Stimulated activated CD4-positive, alpha-beta T cell treated with anti-CD3 and anti-CD28 coated beads, Interleukin-15, amount 100 ng/mL, for 1 hour (primary cell): ENCODE measurements at places on chromosomes 5 and 9.

DNA sequence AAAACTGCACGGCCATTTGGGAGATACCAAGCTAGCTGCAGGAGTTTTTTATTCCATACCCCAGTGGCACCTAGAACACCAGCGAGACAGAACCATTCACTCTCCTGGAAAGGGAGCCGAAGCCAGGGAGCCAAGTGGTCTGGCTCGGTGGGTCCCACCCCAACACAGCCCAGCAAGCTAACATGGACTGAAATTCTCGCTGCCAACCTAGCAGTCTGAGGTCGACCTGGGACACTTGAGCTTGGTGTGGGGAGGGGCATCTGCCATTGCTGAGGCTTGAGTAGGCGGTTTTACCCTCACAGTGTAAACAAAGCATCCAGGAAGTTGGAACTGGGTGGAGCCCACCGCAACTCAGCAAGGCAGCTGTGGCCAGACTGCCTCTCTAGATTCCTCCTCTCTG is 108.9 kb upstream of the CHD1 start:
- DNase-seq = peak; percentile 25

DNA sequence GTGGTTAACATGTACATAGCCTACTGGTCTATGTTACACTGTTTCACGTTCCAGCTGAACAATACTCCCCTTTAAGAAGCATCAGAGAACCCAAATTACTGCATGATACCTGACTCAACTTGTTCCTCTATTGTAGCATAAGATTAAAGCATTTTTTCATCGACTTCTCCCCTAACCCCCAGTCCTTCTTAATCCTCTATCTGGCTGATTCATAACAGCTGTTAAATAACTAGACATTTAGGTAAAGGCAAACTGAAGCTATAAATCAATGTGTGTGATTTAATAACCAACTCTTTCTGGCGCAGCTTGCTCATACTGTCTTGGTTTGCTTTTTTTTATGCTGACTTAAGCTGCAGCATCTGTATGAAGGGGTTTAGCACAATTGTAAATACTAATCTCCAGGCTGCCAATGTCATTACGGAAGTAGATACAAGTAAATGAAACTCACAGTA is 94.2 kb upstream of the MTAP start:
- DNase-seq = no peak

DNA sequence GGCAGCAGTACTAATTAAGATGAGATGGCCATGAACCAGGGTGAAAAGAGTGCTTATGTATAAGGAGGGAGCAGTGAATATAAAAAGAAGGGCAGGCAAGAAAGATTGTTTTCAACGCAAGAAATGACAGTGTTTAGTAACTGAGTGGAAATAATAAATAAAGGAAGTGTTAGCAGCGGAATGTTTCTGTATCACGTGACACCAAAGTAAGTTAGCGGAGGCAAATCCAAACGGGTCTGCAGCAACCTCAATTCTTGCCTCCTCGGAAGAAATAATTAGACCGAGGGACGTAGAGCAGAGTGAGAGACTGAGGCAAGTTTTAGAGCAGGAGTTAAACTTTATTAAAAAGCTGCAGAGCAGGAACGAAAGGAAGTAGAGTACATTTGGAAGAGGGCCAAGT is 15.4 kb upstream of the GAS1 start:
- DNase-seq = no peak

DNA sequence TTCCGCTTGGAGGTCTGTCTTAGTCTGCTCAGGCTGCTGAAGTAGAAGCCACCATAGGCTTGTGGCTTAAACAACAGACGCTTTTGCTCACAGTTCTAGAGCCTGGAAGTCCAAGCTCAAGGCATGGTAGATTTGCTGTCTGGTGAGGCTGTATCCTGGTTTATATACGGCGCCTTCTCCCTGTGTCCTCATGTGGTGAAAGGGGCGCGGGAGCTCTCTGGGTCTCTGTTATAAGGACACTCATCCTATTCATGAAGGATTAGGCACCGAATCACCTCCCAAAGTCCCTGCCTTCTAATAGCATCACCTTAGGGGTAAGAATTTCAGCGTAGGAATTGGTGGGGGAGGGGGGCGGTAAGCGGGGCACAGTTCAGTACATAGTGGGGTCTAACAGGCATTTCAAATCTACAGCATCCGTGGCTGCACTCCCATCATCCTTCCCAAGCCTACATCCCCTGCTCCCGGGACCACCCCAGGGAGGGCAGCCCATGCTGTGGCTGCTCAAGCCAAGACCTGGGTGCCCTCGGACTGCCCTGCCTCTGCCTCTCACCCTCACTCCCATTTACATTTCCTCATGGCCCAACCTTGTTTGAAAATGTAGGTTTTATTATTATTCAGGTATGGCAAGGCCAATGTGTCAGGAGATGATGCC is 15.1 kb upstream of the LPCAT1 start:
- no peak for DNase-seq

GRCh38 chr5:180323160-180323559 is 30.0 kb downstream of the GFPT2 start:
- DNase-seq = no peak

DNA sequence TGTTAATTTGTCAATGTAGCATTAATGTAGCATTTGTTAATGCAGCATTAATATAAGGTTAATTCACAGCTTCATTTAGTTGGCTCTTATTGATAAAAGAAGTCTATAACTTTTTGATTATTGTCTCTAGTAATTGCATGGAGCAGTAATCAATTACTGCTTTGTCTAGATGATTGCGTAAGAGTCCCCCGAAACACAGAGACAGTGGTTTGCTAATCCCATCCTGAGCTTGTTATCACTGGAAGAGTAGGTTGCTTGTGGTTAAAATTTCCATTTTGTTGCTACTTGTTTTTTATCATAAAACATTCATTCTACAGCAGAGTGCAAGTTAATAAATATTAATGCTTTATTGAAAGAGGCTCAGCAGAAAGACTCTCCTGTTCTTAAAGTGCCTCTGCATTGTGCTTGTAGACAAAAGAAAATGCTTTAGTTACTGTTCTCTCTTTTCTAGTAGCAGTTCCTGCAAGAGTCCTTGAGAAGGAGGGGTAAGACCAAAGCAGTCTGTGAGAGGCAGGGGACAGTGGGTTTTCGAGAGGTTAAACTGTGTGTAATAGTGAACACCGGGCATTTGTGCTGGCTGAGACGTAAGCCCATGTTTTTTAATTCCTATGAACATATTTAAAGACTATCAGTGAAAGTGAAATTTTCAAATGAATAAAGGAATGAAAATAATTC is 291.7 kb downstream of the TRPM3 start:
- DNase-seq = no peak

- no peak for DNase-seq
Measured at GRCh38 chr9:103082494-103082893, 87.4 kb downstream of the CYLC2 start.

DNA sequence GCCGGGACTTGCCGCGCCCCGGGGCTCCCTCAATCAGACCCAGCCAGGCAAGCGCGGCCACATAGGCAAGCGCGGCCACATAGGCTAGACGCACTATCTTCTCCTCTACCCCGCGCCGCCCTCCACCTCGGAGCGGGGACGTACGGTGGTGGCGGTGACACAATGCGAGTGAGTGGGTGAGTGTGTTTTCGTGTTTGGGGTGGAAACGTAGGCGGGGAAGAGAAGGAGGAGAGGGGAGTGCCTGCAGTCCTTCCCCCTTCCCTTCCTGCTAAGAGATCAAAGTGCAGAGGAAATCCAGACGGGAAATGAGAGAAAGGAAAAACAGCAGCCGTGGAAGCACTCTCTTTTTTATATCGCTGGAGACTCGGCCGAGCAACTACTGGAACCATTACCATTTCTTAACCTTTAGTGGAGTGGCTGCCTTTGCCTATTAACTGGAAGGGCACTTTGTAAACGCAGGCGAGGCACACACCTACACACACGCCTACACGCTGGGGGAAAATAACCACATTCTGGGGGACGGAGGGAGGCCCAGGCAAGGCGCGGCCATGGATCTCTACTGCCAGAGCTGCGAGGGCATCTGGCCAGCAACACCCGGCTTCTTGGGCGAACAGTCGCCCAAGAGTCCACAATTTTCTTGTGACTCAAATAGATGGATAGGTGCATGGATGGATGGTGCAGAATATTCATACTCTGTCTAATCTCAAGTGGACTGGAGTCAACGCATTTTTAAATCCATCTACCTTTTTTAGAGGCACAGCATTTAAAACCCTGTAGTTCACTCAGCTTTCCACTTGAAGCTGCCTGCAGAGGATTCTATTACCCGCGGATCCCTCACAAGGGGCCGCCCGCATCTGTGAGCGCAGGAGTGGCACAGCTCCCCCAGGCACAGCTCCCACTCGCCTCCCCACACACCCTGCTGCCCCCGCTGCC is 2.1 kb downstream of the EDIL3 start:
- DNase-seq = no peak

- DNase-seq = no peak
Measured at GRCh38 chr9:121772600-121773285, 121.3 kb downstream of the DAB2IP start.

DNA sequence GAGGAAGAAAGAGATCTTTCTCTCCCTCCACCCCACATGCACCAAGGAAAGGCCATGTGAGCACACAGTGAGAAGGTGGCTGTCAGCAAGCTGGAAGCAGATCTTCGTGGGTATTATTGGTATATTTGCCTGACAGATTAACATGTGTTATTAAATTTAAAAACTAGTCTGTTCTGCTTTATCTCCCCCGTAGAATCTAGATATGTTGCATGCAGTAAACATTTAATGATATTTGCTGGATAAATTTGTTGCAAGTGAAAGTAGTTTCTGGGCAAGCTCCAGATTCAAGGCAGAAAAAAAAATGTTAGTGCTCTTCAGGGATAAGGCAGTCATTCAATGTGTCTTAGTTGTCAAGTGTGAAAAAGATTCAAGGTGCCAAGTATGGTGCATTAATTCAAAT is 215.0 kb upstream of the TAS2R1 start:
- DNase-seq = no peak

DNA sequence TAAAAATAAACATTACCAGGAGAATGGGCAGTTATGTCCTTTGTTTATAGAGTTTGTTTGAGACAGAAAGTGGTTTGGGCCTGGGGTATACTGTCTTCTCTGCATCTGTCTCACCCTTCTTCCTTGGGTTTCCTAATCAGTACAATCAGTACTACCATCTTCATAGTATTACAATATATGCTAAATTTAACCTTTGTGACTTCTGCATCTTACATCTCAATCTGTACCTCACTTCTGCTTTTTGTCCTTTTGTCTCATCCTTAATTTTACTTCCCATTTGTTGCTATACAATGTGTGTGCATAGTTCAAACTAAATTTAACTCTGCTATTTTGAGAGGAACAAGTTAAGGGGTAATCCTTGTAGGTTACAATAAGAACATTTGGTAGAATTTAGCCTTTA is 19.6 kb downstream of the FBXO38 start:
- DNase-seq = no peak

GRCh38 chr9:37978983-37979382 is 75.1 kb upstream of the SLC25A51 start:
- no peak for DNase-seq

GRCh38 chr5:92775711-92776615 is 805.1 kb downstream of the NR2F1-AS1 start:
- DNase-seq = no peak

GRCh38 chr5:116142495-116142894 is 57.7 kb downstream of the COMMD10 start:
- DNase-seq = no peak

- DNase-seq = no peak
Measured at GRCh38 chr9:124357721-124358361, 57.4 kb downstream of the PSMB7 start.

DNA sequence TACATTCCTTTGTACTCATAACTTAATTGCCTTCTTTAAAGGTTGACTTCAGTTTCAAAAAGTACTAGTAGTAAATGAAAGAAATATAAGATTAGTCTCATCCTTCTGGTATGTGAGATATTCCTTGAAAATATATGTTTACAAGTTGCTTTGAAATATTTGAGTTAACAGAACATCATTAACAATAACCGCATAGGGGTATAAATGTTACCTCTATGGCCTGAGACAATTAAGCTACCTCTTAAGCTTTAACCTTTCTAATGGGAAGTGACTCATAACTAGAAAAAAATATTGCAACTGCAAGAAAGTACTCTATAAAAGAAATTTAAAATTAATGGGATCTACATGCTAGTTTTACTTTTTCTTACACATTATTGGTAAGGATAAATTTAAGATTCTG is 399.0 kb downstream of the CDH10 start:
- DNase-seq = no peak

DNA sequence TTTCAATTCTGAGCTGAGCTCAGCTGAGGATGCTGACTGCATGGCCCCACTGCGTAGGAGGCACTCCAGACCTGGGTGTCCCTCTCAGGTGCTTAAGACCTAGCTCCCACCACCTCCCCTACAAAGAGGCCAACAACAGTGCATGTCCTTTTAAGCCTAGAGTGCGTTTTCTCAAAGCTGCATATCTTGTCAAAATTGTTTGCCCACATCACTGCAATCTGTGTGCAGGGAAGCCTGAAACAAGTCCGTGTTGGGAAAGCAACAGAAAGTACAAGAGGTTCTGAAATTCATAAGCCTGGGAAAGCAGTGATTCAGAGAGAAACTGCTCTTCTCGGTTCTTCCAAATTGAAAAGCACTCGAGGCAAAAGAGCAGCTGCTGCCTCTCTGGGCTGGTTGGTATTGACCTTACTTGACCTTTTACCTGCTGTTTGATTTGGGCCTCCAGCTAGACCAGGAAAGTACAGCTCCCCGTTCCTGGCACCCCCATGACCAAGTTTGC is 238.4 kb downstream of the NR2F1-AS1 start:
- no peak for DNase-seq

DNA sequence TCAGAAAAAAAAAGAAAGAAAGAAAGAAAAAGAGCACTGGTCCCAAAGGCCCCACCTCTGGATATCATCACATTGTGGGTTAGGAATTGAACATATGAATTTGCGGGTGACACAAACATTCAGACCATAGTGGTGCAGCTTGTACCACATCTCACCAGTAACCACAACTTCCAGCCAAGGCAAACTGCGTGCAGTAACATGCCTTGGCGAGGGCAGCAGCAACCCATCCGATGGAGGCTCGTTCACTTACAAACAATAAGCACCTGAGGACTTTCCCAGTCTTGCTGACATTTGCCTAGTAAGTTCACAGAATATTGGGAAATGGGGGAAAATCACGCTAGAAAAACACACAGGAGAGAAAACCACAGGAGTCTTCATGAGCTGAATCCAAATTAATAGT is 508.1 kb downstream of the ZNF608 start:
- no peak for DNase-seq

- DNase-seq = no peak
Measured at GRCh38 chr5:139210585-139210984, 12.4 kb upstream of the SIL1 start.

GRCh38 chr5:35483780-35484179 is 133.9 kb upstream of the SPEF2 start:
- no peak for DNase-seq

GRCh38 chr5:76804266-76804665 is 14.6 kb upstream of the F2RL1 start:
- no peak for DNase-seq

DNA sequence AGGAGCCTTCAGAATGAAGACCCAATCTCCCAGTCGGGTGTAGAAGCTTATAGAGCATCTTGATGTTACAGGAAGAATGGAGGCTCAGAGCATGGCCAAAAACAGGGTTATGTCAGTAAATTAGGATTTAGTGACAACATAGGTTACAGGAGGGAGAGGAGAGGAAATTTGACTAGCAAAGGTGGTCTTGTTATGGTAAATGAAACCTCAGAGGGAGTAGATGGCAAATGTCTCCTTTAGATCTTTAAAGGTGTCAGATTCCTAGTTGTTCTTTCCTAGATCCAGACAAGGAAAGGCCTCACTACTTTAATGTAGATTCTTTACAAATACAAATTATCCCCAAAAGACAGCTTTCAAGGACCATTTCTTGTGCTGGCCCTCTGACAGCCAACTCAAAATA is 465.0 kb downstream of the DMRTA1 start:
- no peak for DNase-seq

GRCh38 chr9:130624154-130624553 is 40.2 kb upstream of the PRDM12 start:
- DNase-seq = no peak
